ENCODE measurements at places on chromosomes 4 and X. TPM values are rescaled to one million over a fixed set of nuclear protein-coding genes. Genes with fewer than 3 reads are reported as not detected.
A peak's percentile ranks its signal among the peaks of the same experiment; 100 is the strongest.

ARHGAP24 gene
- not detected for total RNA-seq

- no peaks in the 10 kb centered on the region for H3K4me1 ChIP-seq
- no peaks in the 10 kb centered on the region for H3K36me3 ChIP-seq
- H3K4me3 ChIP-seq = no peak overlapping the region
- no peaks in the 10 kb centered on the region for H3K27me3 ChIP-seq
- DNase-seq = no peak
Measured at GRCh38 chr4:163776957-163777356, 282.5 kb downstream of the TMA16 start.

- DNase-seq = peak; percentile 84
- peaks cover 10% of the 10 kb centered on the region for H3K36me3 ChIP-seq
- peak within 1 kb of the TSS; percentile 97 for H3K27ac ChIP-seq
- H3K27me3 ChIP-seq = no peaks in the 10 kb centered on the region
- H3K4me3 ChIP-seq = peak within 1 kb of the TSS; percentile 91
Measured at GRCh38 chr4:152679414-152680281, at the start of gene TMEM154. TMEM154 (minus strand) TSS chr4:152679997; CDS start chr4:152679933, 64 bp downstream.

GRCh38 chrX:84168574-84168973 lies 19.4 kb downstream of the RPS6KA6 start:
- no peaks in the 10 kb centered on the region for H3K4me1 ChIP-seq
- H3K4me3 ChIP-seq = no peak overlapping the region
- DNase-seq = no peak
- H3K36me3 ChIP-seq = no peaks in the 10 kb centered on the region
- H3K27ac ChIP-seq = no peak overlapping the region
- H3K27me3 ChIP-seq = no peaks in the 10 kb centered on the region

- H3K27me3 ChIP-seq = peaks cover 2% of the 10 kb centered on the region
- no peak overlapping the region for H3K27ac ChIP-seq
- H3K36me3 ChIP-seq = no peaks in the 10 kb centered on the region
- no peak for DNase-seq
- peaks cover 8% of the 10 kb centered on the region for H3K4me1 ChIP-seq
Measured at GRCh38 chrX:118215346-118215745, 98.7 kb upstream of the KLHL13 start.

HERC5 gene
- 47.8 TPM for total RNA-seq

DNA sequence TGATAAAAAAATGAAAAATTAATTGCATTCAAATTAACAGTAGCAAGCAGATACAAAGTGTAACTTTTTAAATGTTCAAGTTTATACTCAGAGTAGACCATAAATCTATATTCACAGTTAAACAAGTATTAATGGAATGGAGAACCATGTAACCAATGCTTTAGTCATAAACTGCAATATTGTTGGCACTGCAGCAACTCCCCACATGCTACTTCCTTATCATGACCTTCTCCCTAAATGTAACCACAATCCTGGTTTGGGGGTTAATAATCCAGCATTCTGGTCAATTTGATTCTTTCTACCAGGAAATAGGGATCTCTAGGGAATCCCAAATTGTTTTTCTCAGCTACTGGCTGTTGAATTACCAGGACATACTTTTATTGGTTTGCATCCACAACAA lies 223.9 kb upstream of the DCAF8L1 start:
- no peaks in the 10 kb centered on the region for H3K36me3 ChIP-seq
- no peak overlapping the region for H3K4me3 ChIP-seq
- no peak for DNase-seq
- H3K27me3 ChIP-seq = no peaks in the 10 kb centered on the region

GRCh38 chr4:76867880-76868655 lies 29.9 kb downstream of the SOWAHB start:
- no peak overlapping the region for H3K4me3 ChIP-seq
- no peak overlapping the region for H3K27ac ChIP-seq
- peaks cover 4% of the 10 kb centered on the region for H3K27me3 ChIP-seq
- H3K36me3 ChIP-seq = no peaks in the 10 kb centered on the region

IL3RA gene
- 6.4 TPM for total RNA-seq

- no peaks in the 10 kb centered on the region for H3K36me3 ChIP-seq
- H3K4me3 ChIP-seq = no peak overlapping the region
- no peak for DNase-seq
- H3K27me3 ChIP-seq = no peaks in the 10 kb centered on the region
- no peak overlapping the region for H3K27ac ChIP-seq
- H3K4me1 ChIP-seq = no peaks in the 10 kb centered on the region
Measured at GRCh38 chr4:110830461-110830860, 207.6 kb upstream of the PITX2 start.

- no peak overlapping the region for H3K4me3 ChIP-seq
- H3K27me3 ChIP-seq = no peaks in the 10 kb centered on the region
- no peak overlapping the region for H3K27ac ChIP-seq
- H3K4me1 ChIP-seq = peaks cover 2% of the 10 kb centered on the region
- H3K36me3 ChIP-seq = no peaks in the 10 kb centered on the region
- DNase-seq = no peak
Measured at GRCh38 chrX:40971736-40972135, 113.5 kb upstream of the USP9X start.

ZFP92 gene
- 0.60 TPM for total RNA-seq

CXorf65 gene
- total RNA-seq = 25.5 TPM

CDKL2 gene
- 0.74 TPM for total RNA-seq

CT55 gene
- total RNA-seq = not detected

DNA sequence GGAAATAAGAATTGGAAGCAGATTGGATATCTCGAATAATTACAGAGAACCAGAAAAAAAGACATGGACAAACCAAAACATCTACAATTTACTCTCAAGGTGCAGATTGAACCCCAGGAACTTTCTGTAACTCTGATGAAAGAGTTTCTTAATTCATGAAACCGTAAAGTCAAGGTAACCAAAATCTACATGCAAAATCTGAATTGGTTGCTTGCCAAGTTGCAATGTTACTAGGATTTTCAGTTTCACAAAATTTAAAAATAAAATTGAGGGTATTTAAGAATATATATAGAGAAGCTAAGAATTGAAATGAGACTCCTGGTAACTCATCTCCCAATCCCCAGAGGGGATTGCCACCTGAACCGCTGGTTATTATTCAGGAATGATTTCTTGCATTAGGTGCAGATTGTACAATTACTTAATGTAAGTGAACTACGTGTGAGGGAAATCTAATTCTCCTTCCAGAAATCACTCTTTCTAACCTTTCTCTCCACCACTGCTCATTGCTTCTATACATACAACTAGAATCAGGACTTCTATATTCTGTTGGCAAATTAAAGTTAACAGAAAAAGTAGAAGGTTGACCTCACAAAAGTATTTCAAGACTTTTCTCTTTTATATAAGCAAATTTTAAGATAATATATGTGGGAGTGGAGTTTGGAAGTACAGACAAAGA lies 221.5 kb upstream of the NDST4 start:
- H3K27me3 ChIP-seq = no peaks in the 10 kb centered on the region
- no peaks in the 10 kb centered on the region for H3K4me1 ChIP-seq
- no peak overlapping the region for H3K4me3 ChIP-seq
- no peak overlapping the region for H3K27ac ChIP-seq

TMLHE gene
- 13.1 TPM for total RNA-seq

ABCG2 gene
- 1.1 TPM for total RNA-seq

DNA sequence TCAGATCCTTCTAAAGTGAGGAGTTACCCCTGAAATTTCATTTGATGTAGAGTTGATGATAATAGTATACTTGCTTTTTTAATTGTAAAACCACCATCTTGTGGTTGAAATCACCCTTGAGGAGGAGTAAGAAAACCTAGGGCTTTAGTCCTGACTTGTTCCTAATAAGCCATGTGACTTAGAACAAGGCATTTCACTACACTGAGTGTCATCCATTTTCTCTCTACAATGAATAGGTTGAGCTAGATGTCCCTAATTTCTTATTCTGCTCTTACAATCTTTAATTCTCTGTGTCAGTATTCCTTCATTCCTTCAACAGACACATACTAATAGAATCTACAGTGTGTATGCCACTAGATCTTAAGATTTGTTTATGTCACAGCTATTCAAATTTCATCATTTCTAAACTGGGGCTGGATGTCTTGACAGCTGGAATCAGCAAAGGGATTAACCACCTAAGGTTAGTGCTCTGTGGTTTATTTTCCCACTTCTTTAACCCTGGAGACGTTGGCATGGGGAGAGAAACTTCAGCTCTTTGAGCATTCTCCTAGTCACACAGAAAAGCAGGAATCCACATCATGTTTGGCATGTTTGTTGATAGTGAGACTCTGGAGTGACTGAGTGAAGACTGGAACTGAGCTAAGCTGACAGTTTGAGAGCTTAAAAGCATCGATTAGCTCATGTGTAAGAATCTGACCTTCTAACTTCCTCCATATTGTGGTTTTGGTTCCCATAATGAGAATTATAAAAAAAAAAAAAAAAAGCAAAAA lies 246.3 kb downstream of the NDST4 start:
- no peaks in the 10 kb centered on the region for H3K4me1 ChIP-seq
- DNase-seq = no peak
- no peak overlapping the region for H3K27ac ChIP-seq
- no peak overlapping the region for H3K4me3 ChIP-seq
- no peaks in the 10 kb centered on the region for H3K27me3 ChIP-seq

GRCh38 chr4:52142816-52143215 lies 91.7 kb downstream of the SPATA18 start:
- DNase-seq = no peak
- H3K36me3 ChIP-seq = no peaks in the 10 kb centered on the region
- H3K4me3 ChIP-seq = no peak overlapping the region
- no peaks in the 10 kb centered on the region for H3K4me1 ChIP-seq

DNA sequence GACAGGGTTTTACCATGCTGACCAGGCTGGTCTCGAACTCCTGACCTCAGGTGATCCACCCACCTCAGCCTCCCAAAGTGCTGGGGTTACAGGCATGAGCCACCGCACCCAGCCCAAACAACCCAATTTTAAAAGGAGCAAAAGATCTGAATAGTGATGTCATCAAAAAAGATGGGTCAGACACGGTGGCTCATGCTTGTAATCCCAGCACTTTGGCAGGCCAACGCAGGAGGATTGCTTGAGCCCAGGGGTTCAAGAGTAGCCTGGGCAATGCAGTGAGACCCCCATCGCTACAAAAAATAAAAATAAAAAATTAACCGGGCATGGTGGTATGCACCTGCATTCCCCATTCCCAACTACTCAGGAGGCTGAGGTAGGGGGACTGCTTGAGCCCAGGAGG lies 6.1 kb downstream of the ELF2 start:
- H3K4me1 ChIP-seq = peaks cover 18% of the 10 kb centered on the region
- H3K27me3 ChIP-seq = peaks cover 12% of the 10 kb centered on the region
- no peaks in the 10 kb centered on the region for H3K36me3 ChIP-seq
- H3K27ac ChIP-seq = no peak overlapping the region
- no peak for DNase-seq
- H3K4me3 ChIP-seq = no peak overlapping the region

DNA sequence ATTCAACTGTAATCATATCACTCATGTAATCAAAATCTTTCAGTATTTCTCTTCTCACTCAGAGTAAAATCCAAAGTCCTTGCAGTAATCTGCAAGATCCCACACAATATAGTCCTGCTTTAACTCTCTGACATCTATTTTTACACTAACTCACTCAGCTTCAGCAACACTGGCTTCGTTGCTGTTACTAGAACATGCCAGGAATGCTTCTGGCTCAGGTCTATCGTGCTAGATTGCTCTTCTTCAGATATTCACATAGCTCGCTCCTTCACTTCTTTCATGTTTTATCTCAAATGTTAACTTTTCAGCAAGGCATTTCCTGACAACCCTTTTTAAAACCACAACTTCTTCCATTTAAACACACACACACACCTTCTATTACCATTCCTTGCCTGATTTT lies 331.7 kb upstream of the HTR2C start:
- no peaks in the 10 kb centered on the region for H3K4me1 ChIP-seq
- DNase-seq = no peak
- no peaks in the 10 kb centered on the region for H3K36me3 ChIP-seq
- no peak overlapping the region for H3K27ac ChIP-seq
- no peak overlapping the region for H3K4me3 ChIP-seq

ENAM gene
- total RNA-seq = not detected

AFM gene
- not detected for total RNA-seq

CSN3 gene
- not detected for total RNA-seq

SPATA4 gene
- not detected for total RNA-seq

UBQLN2 gene
- total RNA-seq = 59.7 TPM

GRCh38 chrX:81414630-81415029 lies 212.7 kb downstream of the SH3BGRL start:
- no peaks in the 10 kb centered on the region for H3K36me3 ChIP-seq
- H3K4me3 ChIP-seq = no peak overlapping the region
- H3K4me1 ChIP-seq = no peaks in the 10 kb centered on the region
- H3K27me3 ChIP-seq = no peaks in the 10 kb centered on the region

GRCh38 chr4:142512161-142512560 lies 333.9 kb downstream of the INPP4B start:
- H3K4me3 ChIP-seq = no peak overlapping the region
- H3K27ac ChIP-seq = no peak overlapping the region
- peaks cover 3% of the 10 kb centered on the region for H3K36me3 ChIP-seq
- H3K27me3 ChIP-seq = no peaks in the 10 kb centered on the region

- H3K27me3 ChIP-seq = no peaks in the 10 kb centered on the region
- H3K4me1 ChIP-seq = peaks cover 11% of the 10 kb centered on the region
- H3K27ac ChIP-seq = no peak overlapping the region
- no peaks in the 10 kb centered on the region for H3K36me3 ChIP-seq
- DNase-seq = peak; percentile 24
Measured at GRCh38 chr4:139227729-139228404, 50.8 kb upstream of the ELF2 start.

DNA sequence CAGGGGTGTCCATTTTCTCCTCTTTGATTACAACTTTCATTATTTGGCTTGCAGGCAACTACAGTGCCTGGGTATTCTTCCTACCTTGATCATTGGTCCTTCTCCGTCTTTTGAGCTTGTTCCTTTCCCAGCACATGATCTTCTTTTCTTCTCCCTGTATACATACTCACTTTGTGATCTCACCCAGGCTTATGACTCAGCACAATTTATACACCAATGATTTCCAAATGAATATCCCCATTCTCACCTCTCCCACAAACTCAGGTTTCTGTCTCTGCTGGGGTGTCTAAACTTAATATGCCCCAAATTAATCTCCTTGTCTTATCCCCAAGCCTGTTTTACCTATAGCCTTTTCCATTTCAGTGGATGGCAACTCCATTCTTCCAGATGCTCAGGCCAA lies 19.5 kb upstream of the C4orf54 start:
- H3K4me3 ChIP-seq = no peak overlapping the region
- H3K4me1 ChIP-seq = no peaks in the 10 kb centered on the region
- no peak for DNase-seq
- no peaks in the 10 kb centered on the region for H3K36me3 ChIP-seq

DNA sequence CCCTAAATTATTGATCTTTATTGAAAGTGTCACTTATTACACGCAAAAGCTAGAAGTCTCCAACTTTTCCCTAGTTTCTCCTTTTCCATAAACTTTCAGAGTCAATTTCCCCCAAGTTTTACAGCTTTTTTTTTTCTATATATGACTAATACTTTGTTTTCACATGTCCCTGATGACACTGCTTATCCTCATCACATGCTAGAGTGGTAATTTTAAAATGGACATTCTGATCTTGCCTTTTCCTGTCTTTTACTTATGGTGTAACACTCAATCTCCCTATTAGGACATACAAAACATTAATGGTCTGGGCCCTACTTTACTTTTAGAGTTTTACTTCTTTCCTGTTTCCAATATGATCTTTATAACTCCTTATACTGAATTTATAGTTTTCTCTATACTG lies 112.6 kb downstream of the ANK2 start:
- H3K27ac ChIP-seq = no peak overlapping the region
- H3K4me1 ChIP-seq = no peaks in the 10 kb centered on the region
- no peak for DNase-seq
- H3K36me3 ChIP-seq = no peaks in the 10 kb centered on the region
- H3K27me3 ChIP-seq = no peaks in the 10 kb centered on the region

GRCh38 chrX:47573341-47574075 lies 8.7 kb upstream of the TIMP1 start:
- H3K4me3 ChIP-seq = peak overlapping the region; percentile 22
- H3K36me3 ChIP-seq = peaks cover 34% of the 10 kb centered on the region
- no peaks in the 10 kb centered on the region for H3K27me3 ChIP-seq

NR3C2 gene
- total RNA-seq = 4.1 TPM
